Liver (tissue), 10 donors: ENCODE measurements at places on chromosomes 16 and 17.

GRCh38 chr16:82629441-82630027 lies 2.8 kb downstream of the CDH13 start:
- DNase-seq, result no peak

- no peak for DNase-seq
These were observed 19.5 kb upstream of the GAS7 start for GRCh38 chr17:10217916-10218315.

GRCh38 chr17:8960325-8961140 lies 5.0 kb downstream of the PIK3R5 start:
- no peak for DNase-seq

- no peak for DNase-seq
These were observed 14.0 kb downstream of the HERPUD1 start for GRCh38 chr16:56945847-56946527.

DNA sequence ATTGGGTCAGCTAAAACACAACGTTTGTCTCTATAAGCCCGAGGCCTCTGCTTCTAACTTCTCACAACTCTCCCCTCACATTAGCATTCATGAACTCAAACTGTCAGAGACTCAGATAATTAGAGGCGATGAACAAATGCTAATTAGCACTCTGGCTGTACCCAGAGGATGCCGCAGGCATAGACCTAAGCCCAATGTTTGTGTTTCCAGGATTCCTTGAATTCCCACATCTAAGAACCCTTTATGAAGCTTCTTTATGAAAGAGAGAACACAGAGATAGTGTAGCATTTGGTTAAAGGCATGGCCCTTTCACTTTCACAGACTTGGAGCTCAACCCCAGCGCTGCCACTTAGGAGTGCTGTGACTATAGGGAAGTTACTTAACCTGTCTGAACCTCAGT lies 512.2 kb downstream of the GRIN2A start:
- DNase-seq, result no peak

- peak; percentile 41 for DNase-seq
These were observed 201.2 kb downstream of the UTP18 start for GRCh38 chr17:51461578-51462004.

- DNase-seq, result no peak
These were observed 35.2 kb downstream of the ARHGAP23 start for GRCh38 chr17:38463451-38463858.

DNA sequence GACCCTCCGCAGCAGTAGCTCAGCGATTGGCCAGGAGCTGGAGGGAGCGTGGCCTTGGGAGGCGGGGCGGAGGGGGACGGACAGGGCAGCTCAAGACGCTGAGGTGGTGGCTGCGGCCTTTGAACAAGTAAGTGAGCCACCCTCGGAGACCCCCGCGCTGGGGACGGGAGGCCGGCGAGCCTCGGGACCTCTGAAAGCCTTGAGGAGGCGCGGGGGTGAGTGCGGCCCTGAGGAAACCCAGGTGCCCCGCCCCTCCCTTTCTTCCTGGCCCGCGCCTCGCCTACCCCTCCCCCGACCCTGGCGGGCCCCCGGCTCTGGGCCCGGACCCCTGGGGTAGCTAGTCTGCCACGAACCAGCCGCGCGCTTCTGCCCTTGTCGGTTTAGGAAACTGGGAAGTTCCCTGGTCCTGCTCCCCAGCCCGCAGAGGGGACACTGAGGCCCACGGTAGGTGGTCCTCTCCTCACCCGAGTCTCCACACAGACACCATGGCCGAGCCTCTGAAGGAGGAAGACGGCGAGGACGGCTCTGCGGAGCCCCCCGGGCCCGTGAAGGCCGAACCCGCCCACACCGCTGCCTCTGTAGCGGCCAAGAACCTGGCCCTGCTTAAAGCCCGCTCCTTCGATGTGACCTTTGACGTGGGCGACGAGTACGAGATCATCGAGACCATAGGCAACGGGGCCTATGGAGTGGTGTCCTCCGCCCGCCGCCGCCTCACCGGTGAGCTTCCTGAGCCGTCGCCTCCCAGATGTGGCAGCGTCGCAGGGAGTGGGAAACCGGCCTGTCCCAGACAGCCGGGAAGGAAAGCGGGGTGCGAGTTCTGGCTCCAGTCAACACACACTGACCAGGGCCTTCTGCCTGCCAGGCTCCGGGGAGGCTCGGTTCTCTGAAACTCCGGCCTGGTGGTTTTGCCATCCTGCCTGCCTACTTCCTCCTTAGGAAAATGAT lies at the start of gene MAPK7:
MAPK7 (plus strand) TSS at position 83 of the 945 bp plus-strand sequence; CDS start at position 486, 403 bp downstream.
- DNase-seq, result no peak

DNA sequence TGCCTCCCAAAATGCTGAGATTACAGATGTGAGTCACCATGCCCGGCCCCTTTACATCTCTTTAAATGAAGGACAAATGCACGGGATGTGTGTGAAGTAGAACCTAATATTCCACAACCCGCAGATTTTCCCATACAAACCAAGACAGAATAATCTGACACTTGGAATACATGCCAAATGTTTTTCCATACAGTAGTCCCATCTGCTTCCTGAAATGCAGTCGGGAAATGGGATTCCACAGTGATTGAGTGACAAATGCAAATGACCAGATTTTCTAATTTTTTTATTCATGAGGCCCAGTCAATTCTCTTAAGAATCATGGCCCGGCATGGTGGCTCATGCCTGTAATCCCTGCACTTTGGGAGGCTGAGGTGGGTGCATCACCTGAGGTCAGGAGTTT lies 6.8 kb upstream of the ZNF200 start:
- DNase-seq, result no peak

GRCh38 chr17:16988749-16989229 lies 16.9 kb upstream of the TNFRSF13B start:
- DNase-seq, result no peak
